ENCODE measurements at places on chromosomes 7 and 10.

DNA sequence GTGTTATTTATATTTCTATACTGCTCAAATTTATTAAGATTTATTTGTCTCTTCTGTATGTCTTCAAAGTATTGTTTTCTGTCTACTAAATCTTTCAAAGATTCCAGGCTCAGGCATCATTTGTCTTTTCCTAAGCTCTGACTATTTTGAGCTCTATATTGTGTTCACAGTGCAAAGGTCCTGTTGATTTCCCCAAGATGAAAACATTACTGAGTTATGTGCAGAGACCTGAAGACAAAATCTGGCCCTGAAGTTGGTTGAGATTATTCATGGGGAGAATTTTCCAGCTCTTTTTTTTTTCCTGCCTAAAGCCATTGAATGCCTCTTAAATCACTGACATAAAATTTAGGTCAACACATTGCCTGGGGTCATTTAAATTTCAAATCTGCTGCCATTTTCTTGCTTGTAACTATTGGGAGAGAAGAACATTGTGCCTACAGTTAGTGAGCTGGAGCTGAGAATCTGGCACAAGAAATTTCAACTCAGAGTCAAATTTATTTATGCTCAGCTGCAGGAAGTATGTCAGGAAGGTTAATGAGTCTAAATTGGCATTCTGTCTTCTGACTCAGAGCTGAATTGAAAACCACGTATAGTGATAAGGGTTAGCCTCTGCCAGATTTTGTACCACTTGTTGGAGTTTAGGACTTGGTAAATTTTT lies 31.6 kb downstream of the CSTF2T start:
- DNase-seq: no peak

GRCh38 chr10:129850790-129851189 lies 113.3 kb downstream of the EBF3 start:
- DNase-seq: no peak

- no peak for DNase-seq
Observed at GRCh38 chr7:98137826-98138151, 31.1 kb downstream of the LMTK2 start.

GRCh38 chr7:132063800-132064199 lies 507.4 kb upstream of the PODXL start:
- DNase-seq: no peak

DNA sequence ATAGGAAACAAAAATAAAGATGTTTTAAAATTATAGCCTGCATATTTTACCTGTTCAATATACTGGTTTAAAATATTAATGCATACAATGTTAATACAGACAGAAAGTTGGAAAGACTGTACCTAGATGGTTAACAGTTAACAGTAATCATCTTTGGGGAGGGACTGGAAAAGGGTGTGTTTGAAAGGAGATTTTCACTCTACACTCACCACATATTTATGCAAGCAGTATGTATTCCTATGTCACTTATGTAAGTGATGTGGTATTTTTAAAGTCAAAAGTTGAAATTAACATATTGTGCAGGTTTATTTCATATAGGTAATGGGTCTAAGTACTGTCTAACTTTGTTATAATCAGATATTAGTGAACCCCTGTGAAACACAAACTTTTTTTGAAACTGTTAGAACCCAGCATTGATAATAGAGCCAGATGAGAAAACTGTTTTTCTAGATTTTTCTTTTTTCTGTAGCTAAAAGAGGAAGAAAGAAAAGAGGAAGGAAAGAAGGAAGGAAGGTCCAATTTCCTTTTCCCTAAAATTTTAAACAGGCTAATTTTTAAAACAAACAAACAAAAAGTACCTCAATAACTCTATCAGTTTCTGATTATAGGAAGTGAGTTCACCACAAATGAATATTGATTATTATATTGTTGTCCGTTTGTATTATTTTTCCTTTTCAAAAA lies 9.0 kb upstream of the STARD3NL start:
- DNase-seq: no peak

GRCh38 chr10:109902992-109903947 lies 20.0 kb downstream of the XPNPEP1 start:
- no peak for DNase-seq

GRCh38 chr10:7583626-7584025 lies 83.1 kb downstream of the ITIH5 start:
- no peak for DNase-seq

GRCh38 chr10:110495731-110496552 lies 1.8 kb upstream of the DUSP5 start:
- no peak for DNase-seq

- DNase-seq: no peak
Observed at GRCh38 chr7:17946591-17946990, 6.3 kb upstream of the SNX13 start.

- DNase-seq: no peak
Observed at GRCh38 chr10:133440633-133441285, 13.0 kb upstream of the SCART1 start.

DNA sequence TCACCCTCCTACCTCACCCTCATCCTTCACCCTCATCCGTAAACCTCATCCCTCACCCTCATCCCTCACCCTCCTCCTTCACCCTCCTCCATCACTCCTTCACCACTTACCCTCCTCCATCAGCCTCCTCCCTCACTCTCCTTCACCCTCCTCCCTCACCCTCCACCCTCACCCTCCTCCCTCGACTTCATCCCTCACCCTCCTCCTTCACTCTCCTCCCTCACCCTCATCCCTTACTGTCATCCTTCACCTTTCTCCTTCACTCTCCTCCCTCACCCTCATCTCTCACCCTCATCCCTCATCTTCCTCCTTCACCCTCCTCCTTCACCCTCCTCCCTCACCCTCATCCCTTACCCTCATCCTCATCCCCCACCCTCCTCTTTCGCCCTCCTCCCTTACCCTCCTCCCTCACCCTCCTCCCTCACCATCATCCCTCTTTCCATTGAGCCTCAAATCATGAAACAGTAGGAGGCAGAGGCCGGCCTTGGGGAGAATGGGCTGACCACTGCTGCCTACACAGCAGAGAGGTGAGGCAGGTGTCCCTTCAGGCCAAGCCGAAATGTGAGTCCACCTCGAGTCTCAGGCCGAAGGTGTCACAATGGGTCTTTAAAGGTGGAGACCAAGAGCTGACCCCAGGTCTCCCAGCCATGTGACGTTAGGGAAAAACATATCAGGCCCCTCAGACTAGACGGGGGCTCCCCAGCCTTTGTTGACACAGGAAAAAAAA lies 53.0 kb downstream of the PDGFA start:
- no peak for DNase-seq

GRCh38 chr10:35690534-35690933 lies 48.4 kb upstream of the FZD8 start:
- no peak for DNase-seq

Measured in muscle of arm (tissue), 14 donors.